ENCODE measurements at places on chromosomes 5 and 9. TPM values are rescaled to one million over a fixed set of nuclear protein-coding genes. Genes with fewer than 3 reads are reported as not detected.

The NR5A1 gene
- 0.40 TPM for total RNA-seq

GRCh38 chr9:126793686-126794417 lies 11.0 kb upstream of the ZBTB43 start:
- peak; percentile 37 for DNase-seq

DNA sequence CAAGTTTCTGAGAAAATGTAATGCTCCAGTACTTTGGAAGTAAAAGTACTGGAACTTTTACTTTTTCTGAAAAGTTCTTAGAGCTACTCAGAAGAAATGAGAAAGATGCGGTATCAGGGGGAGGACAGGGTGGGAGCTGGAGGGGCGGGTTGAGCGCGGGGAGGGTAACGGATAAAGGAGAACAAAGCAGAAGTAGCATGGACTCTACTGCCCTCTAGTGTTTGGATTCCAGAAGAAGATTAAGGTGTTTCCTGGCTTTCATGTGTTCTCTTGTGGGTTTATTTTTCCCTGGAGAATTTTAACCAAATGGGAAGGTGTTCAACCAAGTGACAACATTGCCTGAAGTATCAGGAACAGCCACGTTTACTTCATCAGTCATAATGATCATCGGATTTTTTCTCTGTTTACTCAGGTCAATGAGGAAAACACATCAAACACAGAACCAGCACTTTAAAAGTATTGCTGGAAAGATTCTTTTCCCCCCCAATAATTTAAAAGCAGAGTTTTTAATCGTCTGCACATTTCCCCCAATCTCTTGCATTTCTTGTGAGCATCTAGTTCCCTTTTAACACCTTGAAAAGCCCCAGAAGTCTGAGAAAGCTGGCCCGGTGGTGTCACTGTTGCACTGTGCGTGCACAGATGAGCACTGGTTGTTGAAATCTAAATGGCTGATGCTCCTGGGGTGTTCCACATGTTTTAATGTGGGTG lies 190.6 kb downstream of the MPDZ start:
- peak; percentile 69 for DNase-seq

The TLX3 gene
- not detected for total RNA-seq

The TXNDC8 gene
- total RNA-seq = not detected

The CATSPER3 gene
- 0.86 TPM for total RNA-seq

DNA sequence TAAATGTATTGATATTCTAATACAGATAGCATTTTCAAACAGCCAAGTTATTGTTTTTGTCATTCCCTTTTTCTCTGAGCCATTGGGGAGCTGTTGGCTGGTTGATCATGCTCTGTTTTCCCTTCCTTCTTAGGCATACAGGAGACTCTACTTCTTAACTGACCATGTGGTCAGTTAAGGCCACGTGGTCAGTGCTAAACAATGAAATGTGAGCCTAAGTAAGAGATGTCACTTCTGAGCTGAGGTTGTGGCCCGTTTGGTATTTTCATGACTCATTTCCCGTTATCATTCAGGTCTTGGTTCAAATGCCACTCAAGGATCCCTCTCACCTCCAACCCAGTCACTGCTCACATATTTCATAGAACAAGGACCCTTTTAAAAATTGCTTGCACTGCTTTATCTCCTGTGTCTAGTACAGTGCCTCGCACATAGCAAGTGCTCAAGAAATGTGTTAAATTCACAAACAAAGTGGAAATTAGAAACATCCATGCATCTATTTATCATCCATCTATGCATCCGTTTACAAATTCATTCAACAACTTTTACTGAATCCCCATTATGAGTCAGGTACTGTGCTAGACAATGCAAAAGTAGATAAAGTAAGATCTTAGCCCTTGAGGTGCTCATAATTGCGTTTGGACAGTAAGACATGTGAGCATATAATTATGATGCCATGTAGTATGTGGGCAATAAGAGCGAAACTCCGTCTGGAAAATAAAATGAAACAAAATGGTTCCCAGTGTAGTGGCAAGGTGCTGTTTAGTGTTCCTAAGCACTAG lies 50.7 kb downstream of the ARRDC3 start:
- no peak for DNase-seq

GRCh38 chr5:15704397-15704947 lies 204.5 kb downstream of the FBXL7 start:
- DNase-seq = no peak

The PCDHAC1 gene
- 0.28 TPM for total RNA-seq

DNA sequence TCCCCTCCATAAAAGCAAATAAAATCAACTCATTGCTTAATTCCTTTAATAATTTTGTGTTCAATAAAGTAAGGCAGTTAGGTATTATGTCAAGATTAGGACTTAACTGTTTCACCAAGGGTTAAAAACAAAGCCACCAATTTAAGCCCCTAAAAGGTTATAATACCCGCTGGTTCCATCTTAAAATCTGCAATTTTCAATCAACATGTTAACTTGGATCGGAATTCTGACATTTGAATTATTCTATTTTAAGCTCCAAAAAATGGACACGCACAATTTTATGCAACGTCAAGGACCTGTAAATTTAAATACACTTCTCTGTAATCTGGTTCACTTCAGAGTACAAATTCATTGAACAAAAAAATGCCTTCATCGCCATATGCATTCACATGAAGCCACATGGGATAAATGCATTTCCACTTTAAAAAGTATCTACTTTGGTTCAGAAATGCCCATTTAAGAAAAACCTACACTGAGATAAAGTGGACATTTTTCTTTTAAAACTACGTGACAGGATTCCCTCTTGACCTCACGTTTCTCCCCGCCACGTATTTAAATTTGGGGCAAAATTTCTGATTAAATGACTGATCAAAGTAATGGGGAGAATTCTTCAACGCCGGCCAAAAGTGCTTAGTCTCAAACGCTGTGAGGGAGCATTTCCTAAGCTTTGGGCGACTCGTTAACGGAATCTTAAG lies 721 bp downstream of the GIN1 start:
- DNase-seq = no peak

DNA sequence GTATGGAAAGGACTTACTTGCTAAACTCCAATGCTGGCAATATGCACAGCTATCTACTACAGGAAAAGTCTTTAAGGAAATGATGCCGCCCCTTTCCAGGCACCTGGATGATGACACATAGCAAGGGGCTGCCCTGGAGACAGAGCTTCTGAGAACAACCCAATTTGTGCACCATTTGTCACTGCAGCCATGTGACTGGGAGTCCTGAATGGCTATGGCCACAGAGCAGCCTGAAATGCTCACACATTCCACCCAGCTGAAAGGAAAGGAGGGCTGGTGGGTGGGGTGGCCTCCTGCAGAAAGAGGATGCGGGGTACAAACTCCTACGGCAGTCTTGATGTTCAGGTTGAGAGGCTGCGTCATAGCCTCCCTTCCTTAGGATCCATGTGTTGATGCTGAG lies 70.1 kb upstream of the FSTL4 start:
- DNase-seq = peak; percentile 26

The CEL gene
- 7.7 TPM for total RNA-seq

The MEGF10 gene
- 1.4 TPM for total RNA-seq

DNA sequence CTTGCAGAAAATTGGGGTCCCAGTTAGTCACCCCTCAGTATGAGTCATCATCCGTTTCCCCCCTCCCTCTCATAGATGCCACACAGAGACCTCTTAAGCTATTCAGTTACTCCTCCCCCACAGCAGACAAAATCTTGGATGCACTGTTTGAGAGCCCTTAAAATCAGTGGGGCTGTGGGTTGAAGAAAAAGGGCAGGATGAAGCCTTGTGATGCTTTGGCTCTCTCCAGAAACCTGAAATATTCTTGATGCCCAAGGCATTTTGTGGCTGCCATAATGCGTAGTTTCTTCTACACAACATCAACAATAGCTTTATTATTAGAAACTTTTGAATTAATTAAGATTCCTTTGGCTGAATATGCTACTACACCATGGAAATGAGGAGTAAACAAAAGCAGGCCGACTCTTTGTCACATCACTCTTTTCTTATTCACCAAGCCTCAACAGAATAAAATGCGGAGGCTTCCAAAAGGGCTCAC lies 133.8 kb downstream of the MRPS30 start:
- DNase-seq = no peak

DNA sequence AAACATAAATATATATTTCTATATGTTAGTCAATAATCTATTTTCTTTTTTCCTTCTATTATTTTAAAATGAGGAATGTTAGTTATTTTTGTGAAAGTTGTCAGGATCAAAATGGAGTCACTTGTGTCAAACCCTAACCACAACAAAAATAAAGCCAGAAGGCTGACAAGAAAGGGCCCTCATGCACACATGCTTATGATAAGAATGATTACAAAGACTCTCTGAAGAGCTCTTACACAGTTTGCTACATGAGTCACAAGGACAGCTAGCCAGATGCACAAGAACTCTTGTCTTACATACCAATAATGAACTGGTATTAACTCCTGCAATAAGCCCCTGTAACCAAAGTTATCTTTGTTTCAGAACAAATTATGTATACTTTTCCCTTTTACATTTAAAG lies 64.7 kb downstream of the GGTA1 start:
- no peak for DNase-seq

GRCh38 chr5:13945271-13945670 lies 783 bp upstream of the DNAH5 start:
- no peak for DNase-seq

- DNase-seq = no peak
Observed at GRCh38 chr9:20781092-20781491, 97.0 kb downstream of the FOCAD start.

The GABRA1 gene
- total RNA-seq = not detected

- no peak for DNase-seq
Observed at GRCh38 chr5:171269717-171270116, 39.3 kb upstream of the TLX3 start.

DNA sequence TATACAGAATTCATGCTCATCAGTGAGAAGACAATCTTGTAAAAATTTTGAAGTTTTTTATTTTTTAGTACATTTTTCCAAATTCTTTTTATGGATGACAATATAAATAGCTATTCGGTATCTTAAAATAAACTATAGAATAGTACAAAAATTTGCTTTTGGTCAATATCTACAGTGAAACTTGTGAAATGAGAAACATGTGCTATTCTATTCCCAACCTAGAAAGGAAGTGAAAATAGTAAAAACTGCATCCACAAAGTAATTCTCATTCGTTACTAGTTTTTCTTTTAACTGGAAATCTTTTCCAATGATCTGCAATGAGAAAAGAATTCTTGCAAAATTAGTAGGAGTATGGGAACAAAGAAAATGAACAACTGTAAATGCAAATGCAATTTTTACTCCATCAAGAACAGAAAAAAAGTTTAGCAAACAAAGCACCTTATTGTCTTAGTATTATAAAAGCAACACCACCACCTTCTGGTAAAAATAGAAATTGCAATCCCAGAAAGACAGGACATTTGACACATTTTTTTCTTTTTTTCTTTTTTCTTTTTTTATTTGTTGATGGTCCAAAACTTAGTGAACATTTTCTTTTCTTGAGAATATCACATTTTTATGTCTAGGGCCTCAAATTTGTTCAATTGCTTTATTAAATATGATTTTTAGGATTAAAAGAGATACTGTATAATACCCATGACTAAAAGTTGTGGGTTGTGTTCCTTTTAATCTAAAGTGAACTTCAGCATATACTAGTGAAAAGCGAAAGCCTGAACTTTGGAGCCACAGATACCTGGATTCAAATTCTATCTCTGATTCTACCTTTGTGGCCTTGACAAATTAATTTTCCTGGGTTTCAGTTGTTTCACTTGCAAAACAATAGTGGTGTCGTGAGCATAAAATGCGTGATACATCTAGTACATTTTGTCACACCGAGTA lies 72.3 kb downstream of the SLCO4C1 start:
- no peak for DNase-seq

The FSTL4 gene
- total RNA-seq = not detected

The PCDHGA8 gene
- total RNA-seq = 0.35 TPM
